ENCODE measurements at places on chromosomes 13 and 19.

GRCh38 chr19:40619333-40620160 lies 18.4 kb downstream of the LTBP4 start:
- no peak overlapping the region for H3K27ac ChIP-seq
- no peak for DNase-seq
- no peaks in the 10 kb centered on the region for H3K27me3 ChIP-seq
- H3K4me3 ChIP-seq = no peak overlapping the region

GRCh38 chr13:85742355-85742754 lies 56.9 kb downstream of the SLITRK6 start:
- H3K36me3 ChIP-seq = no peaks in the 10 kb centered on the region
- H3K27me3 ChIP-seq = no peaks in the 10 kb centered on the region
- no peaks in the 10 kb centered on the region for H3K4me1 ChIP-seq
- no peak overlapping the region for H3K4me3 ChIP-seq
- no peak for DNase-seq

GRCh38 chr19:15286688-15287365 lies 45.5 kb downstream of the BRD4 start:
- no peaks in the 10 kb centered on the region for H3K36me3 ChIP-seq
- DNase-seq = no peak
- H3K27me3 ChIP-seq = no peaks in the 10 kb centered on the region
- no peak overlapping the region for H3K4me3 ChIP-seq
- H3K4me1 ChIP-seq = peaks cover 54% of the 10 kb centered on the region

- no peaks in the 10 kb centered on the region for H3K36me3 ChIP-seq
- no peaks in the 10 kb centered on the region for H3K27me3 ChIP-seq
- peak; percentile 22 for DNase-seq
- H3K4me1 ChIP-seq = peaks cover 22% of the 10 kb centered on the region
These were observed 5.6 kb downstream of the ZAR1L start for GRCh38 chr13:32309312-32310133.

- H3K4me1 ChIP-seq = no peaks in the 10 kb centered on the region
- DNase-seq = no peak
- H3K27ac ChIP-seq = no peak overlapping the region
- H3K27me3 ChIP-seq = no peaks in the 10 kb centered on the region
These were observed 482.5 kb upstream of the SPRY2 start for GRCh38 chr13:80823472-80823871.

DNA sequence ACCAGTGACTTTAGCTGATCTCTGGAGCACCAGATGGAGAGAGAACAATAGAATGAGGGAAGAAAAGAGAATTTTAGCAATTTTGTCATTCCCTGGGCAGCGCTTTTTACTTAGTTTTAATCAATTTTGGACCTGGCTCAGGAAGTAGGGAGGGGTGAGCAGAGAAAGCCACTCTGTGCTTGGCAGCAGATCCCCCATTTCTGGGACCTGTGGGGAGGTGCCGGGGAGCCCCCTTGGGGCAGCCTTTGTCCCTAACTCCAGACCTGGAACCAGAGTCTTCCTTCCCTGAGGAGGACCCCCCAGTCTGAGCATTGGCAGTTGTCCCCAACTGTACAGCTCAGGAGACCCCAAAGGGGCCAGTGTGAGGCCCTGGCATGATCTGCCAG lies 10.5 kb downstream of the LYL1 start:
- peaks cover 26% of the 10 kb centered on the region for H3K4me1 ChIP-seq
- no peak for DNase-seq
- H3K27me3 ChIP-seq = no peaks in the 10 kb centered on the region
- no peaks in the 10 kb centered on the region for H3K36me3 ChIP-seq
- H3K27ac ChIP-seq = no peak overlapping the region

GRCh38 chr19:23436944-23437343 lies 41.7 kb upstream of the ZNF91 start:
- no peak for DNase-seq
- no peaks in the 10 kb centered on the region for H3K27me3 ChIP-seq
- no peak overlapping the region for H3K27ac ChIP-seq
- no peaks in the 10 kb centered on the region for H3K36me3 ChIP-seq
- H3K4me3 ChIP-seq = no peak overlapping the region
- no peaks in the 10 kb centered on the region for H3K4me1 ChIP-seq

GRCh38 chr13:25213715-25214114 lies 41.6 kb upstream of the AMER2 start:
- DNase-seq = no peak
- H3K4me1 ChIP-seq = peaks cover 12% of the 10 kb centered on the region
- no peaks in the 10 kb centered on the region for H3K36me3 ChIP-seq
- no peaks in the 10 kb centered on the region for H3K27me3 ChIP-seq
- H3K4me3 ChIP-seq = no peak overlapping the region

- peaks cover 30% of the 10 kb centered on the region for H3K27me3 ChIP-seq
- H3K4me3 ChIP-seq = no peak overlapping the region
- DNase-seq = no peak
- no peak overlapping the region for H3K27ac ChIP-seq
- H3K4me1 ChIP-seq = peaks cover 15% of the 10 kb centered on the region
These were observed 823 bp downstream of the TTYH1 start for GRCh38 chr19:54415901-54416673.

GRCh38 chr19:46626446-46626845 lies 1.6 kb upstream of the PTGIR start:
- peaks cover 9% of the 10 kb centered on the region for H3K27me3 ChIP-seq
- no peak overlapping the region for H3K4me3 ChIP-seq
- H3K4me1 ChIP-seq = peaks cover 68% of the 10 kb centered on the region
- no peaks in the 10 kb centered on the region for H3K36me3 ChIP-seq
- peak; percentile 69 for DNase-seq

DNA sequence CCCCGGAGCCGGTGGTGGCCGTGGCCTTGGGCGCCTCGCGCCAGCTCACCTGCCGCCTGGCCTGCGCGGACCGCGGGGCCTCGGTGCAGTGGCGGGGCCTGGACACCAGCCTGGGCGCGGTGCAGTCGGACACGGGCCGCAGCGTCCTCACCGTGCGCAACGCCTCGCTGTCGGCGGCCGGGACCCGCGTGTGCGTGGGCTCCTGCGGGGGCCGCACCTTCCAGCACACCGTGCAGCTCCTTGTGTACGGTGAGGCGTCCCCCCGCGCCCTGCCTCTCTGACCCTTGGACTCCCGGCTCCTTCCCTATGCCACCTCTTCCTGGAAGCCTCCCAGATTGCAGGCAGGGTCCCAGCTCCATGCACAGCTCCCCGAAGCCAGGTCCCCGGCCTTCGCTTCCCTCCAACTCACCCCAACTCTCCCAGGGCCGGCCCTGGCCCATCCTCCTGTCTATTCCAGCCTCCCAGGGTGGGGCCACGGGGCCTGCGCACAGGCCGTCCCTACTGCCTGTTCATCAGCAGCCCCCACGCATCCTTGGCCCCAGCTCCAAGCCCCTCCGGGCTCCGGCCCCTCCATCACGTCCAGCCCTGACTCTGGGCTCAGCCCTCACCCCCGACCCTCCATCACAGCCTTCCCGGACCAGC lies 1.7 kb downstream of the MADCAM1 start:
- H3K27me3 ChIP-seq = peaks cover 49% of the 10 kb centered on the region
- peaks cover 8% of the 10 kb centered on the region for H3K4me1 ChIP-seq
- H3K27ac ChIP-seq = no peak overlapping the region
- no peaks in the 10 kb centered on the region for H3K36me3 ChIP-seq
- DNase-seq = no peak

DNA sequence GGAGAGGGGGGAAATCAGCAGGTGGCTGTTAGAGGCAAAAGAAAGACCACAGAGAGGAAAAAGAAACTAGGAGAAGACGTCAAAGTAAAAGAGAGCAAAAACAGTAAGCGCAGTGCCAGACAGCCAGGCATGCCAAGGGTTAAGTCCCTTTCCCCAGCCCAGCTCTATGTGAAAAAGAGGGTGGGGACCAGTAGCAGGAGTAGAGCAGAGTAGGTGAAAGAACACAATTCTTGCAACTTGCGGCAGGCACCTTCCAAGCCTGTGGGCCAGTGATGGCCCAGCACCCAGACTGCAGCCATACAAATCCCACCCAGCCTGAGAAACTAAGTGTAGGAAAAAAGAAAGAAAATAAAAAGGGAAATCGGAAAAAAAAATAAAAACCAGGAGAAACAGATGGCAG lies 64.2 kb upstream of the ZNF85 start:
- no peaks in the 10 kb centered on the region for H3K36me3 ChIP-seq
- no peak overlapping the region for H3K4me3 ChIP-seq
- H3K27ac ChIP-seq = no peak overlapping the region

GRCh38 chr13:100138859-100139491 lies 50.1 kb downstream of the PCCA start:
- H3K4me1 ChIP-seq = no peaks in the 10 kb centered on the region
- no peaks in the 10 kb centered on the region for H3K36me3 ChIP-seq
- H3K27ac ChIP-seq = no peak overlapping the region
- no peak for DNase-seq
- H3K4me3 ChIP-seq = no peak overlapping the region
- no peaks in the 10 kb centered on the region for H3K27me3 ChIP-seq
